ENCODE measurements at places on chromosomes 12 and 14. TPM values are rescaled to one million over a fixed set of nuclear protein-coding genes. Genes with fewer than 3 reads are reported as not detected.

Gene CLEC1A
- total RNA-seq, result not detected

Gene IRAK3
- total RNA-seq, result 0.47 TPM

Gene OTUB2
- 3.2 TPM for total RNA-seq

Gene MYH6
- total RNA-seq, result not detected

Gene LRFN5
- total RNA-seq, result not detected

Gene AVPR1A
- total RNA-seq, result not detected
